ENCODE measurements at places on chromosomes 16 and 17.

- DNase-seq, result no peak
Measured at GRCh38 chr16:1647856-1648255, 30.2 kb upstream of the JPT2 start.

GRCh38 chr17:50426814-50427787 lies 1.1 kb downstream of the ACSF2 start:
- DNase-seq, result no peak

GRCh38 chr17:67253384-67253783 lies 8.4 kb upstream of the HELZ start:
- DNase-seq, result no peak

DNA sequence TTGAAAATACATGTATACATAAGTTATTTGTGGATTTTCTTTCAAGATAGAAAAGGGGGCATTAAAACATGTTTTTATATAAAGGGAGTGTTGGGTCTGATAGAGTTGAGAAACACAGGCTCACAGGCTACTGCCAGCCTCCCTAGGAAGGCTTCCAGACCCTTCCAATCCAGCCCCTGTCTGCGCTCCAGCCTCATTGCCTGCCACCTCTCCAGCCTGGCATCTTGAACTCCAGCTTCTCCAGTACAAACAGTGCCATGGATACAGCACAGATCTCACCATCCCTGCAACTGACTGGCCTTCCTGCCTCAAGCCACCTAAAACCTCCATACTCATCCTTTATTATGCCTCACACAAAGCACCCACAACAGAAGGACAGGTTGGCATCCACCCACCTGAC lies 40.7 kb downstream of the CCDC182 start:
- no peak for DNase-seq

DNA sequence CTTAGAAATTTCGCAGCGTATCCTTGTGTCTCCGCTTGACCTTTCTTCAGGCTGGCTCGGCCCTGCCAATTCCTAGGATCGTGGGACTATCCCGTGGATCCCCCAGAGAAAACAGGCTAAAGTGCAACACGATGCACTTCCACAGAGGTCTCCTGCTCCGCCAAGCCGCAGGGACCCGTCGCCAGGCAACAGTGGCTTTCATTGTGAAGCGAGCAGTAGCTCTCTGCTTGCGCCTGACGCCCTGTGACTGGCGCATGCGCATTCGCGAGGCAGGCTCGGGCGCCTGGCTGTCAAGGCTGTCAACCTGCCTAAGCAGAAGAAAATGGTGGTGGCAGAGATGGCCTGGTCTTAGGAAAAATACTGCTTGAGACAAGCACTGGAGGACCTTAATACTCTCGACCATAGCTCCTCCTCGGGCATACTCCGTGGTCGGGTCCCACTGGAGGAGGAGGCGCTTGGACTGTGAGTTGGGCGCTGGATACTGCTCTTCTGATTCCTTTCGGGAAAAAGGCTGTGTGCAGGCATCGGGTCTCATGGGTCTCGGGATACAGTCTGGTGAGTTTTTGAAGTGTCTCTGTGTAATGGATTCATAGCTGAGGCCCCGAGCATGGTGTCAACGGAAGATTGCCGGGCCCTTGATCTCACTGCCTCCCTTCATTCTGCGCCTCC lies 2336.1 kb downstream of the TP53TG3F start:
- peak; percentile 36 for DNase-seq

- DNase-seq, result no peak
Measured at GRCh38 chr16:27805828-27806351, 255.9 kb downstream of the KATNIP start.

All from NCI-H1694 (cell line).